ENCODE measurements at places on chromosomes 6 and 20.

DNA sequence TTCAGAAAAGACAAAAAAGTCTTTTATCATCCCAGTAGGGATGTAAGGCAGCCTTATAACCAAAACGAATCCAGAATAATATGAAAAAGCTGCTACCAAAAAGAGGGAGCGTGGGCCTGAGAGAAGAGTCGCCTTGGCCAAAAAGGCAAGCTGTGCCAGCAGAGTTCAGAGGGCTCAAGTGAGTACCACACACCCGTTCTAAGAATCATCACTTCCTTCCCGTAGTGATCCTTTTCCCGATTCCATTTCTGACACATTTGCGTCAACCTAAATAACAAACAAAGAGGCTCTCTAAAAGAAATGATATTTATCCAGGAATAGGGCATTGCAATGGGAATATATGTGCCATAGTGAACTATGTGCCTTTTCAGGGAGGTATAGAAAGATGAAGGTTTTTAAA is 3.8 kb upstream of the TMEM181 start:
- no peak for DNase-seq

DNA sequence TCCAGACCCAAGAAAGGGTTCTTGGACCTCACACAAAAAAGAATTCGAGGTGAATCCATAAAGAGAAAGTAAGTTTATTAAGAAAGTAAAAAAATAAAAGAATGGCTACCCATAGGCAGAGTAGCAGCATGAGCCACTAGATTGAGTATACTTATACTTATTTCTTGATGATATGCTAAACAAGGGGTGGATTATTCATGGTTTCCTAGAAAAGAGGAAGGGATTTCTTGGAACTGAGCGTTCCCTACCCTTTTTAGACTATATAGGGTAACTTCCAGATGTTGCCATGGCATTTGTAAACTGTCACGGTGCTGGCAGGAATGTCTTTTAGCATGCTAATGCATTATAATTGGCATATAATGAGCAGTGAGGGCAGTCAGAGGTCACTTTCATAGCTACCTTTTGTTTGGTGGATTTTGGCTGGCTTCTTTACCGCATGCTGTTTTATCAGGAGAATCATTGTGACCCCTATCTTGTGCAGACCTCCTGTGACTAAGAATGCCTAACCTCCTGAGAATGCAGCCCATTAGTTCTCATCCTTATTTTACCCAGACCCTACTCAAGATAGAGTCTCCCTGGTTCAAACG is 44.3 kb downstream of the TENT5A start:
- no peak for DNase-seq

DNA sequence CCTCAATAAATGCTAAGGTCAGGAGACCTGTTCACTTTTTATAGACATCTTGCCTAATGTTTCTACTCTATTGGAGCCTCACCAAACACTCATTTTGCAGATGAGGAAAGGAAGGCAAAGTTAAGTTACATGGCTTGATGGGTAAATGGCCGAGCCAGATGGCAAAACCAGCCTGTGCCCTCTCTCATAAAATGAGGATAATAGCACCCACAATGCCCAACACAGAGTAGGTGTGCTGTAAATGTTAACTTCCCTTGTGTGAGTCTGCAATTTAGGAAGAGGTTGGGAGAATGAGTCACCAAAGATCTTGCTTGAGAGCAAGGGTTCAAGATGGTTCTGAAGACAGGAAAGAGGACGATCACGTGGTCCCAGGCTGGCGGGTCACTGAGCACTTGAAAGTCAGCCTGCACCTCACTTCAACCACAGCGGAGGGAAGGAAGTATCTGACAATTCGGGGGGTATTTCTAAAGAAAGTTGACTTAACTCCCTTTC is 3.3 kb downstream of the KCNK5 start:
- peak; percentile 56 for DNase-seq

- peak; percentile 51 for DNase-seq
These were observed 897 bp downstream of the CHD6 start for GRCh38 chr20:41617059-41617901.

- DNase-seq: peak; percentile 75
These were observed 12.4 kb upstream of the GMEB2 start for GRCh38 chr20:63639093-63639975.

DNA sequence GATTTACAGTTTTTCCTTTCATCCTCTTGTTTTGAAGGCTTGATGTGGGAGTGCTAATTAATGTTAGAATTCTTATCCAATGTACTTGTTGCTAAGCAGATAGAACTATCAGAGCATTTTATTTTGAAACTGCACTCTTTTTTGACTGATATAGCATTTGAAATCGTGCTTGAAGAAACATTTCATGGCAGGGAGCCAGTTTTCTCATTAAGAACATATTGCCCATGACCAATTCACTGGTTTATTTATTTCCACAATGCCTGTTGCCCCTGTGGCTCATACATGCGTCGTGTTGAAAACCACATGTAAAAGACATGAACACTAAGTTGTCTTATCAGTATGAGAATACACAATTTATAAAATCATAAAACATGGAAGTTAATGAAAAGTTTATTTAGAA is 479.7 kb upstream of the FLRT3 start:
- no peak for DNase-seq

GRCh38 chr20:3420211-3420707 is 12.8 kb upstream of the DNAAF9 start:
- peak; percentile 50 for DNase-seq
